ENCODE measurements at places on chromosomes 12 and 14.
A peak's percentile ranks its signal among the peaks of the same experiment; 100 is the strongest.

- no peak for DNase-seq
Observed at GRCh38 chr14:99968941-99969340, 96.3 kb upstream of the EVL start.

- DNase-seq: no peak
Observed at GRCh38 chr12:27279826-27280225, 35.7 kb downstream of the STK38L start.

DNA sequence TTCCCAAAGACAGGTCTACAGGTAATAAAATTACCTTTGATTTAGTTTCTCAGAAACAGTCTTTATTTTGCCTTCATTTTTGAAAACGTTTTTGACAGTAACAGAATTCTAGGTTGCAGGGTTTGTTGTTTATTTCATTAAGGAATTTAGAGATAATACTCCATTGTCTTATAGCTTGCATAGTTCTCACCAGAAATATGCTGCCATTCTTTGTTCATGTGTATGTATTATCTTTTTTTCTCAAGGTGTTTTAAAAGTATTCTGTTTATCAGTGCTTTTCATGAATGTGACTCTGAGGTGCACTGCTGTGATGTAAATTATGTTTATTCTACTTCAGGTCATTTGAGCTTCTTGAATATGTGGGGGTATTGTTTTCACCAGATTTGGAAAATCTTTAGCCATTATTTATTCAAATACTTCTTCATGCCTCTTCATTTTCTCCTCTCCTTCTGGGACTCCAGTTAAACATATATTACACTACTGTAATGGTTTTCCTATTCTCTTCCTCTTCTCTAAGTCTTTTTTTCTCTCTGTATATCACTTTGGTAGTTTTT, 32.7 kb downstream of the ZNF605 start:
- DNase-seq: no peak

GRCh38 chr12:131947482-131948027, 2.2 kb upstream of the EP400 start:
- no peak for DNase-seq

GRCh38 chr12:123973552-123974341, 732 bp downstream of the ZNF664 start:
- peak; percentile 6 for DNase-seq

DNA sequence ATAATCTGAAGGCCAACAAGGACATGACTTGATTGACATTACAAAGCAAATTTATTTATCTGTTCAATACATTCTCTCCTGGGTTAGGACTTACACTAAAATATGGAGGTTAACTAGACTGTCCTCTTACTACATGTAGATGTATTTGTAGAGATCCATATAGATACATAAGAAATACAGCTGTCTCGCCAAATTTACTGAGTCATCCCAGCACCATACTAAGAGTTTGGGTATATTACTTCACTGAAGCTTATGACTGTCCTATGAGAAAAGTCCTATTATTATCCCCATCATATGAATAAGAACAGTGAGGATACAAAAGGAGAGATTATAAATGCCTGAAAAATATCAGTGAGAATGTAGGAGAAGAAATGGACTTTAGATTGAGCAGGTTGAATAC, 44.8 kb upstream of the ACSM4 start:
- DNase-seq: no peak

GRCh38 chr12:111413442-111414086, 7.8 kb downstream of the SH2B3 start:
- no peak for DNase-seq

DNA sequence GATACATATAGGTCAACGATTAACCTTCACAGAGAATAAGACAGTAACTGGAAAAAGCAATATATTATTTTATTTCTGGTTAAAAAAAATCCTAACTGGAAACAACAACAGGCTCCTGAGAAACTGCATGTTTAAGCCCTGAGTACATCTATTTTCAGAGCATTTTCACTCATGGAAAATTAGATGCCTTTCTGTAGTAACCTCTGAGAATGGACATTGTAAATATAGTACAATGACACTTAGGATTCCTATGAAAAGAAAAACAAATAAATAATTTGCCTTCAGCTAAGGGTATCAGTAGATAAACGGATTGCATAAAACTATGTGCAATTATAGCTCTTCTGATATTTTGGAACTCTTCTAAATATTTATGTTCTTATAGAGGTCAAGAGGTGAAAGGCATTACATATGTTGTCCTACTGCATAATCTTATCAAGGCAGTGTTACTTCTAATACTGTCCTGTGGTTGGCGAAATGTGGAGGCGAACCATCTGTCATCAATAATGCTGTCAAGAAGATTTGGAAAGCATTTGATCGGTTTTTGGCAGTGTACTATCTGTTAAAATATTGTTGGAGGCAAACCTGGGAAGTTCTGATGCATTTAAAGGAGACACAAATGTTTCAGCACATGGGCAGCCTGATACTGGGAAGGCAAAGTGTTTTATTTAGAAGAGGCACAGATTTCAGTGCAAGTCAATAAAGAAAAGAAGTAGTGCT, 381.8 kb downstream of the BTG1 start:
- DNase-seq: no peak

DNA sequence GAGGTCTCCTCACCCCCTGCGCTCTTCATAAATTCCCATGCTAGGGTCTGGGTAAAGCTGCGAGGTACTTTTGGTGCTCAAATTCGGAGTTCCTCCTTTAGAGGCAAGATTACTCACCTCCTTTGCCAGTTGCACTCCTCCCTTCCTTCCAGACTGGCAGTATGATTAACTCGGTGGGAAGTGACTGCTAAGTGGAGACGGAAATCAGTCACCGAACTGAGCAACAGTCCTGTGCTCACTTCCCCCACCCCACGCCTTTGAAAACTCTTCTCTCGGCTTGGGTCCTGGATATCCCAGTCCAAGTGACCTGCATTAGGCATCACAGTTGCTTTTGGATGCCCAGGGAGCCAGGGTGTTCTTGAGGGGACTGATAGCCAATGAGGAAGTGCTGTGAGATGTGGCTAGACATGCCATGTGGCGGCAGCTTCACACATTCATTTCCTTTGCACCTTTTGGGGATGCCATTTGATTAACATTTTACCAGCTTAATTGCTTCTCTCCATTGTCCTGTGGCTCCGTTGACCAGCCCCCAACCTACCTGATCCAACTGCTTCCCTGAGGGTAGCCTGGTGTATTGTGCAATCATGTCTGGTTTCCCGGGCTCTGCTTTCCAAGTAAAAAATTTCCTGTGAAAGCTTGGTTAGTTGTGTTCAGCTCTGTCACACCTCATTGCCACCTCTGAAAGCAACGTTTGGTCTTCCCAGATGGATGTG, 840 bp downstream of the PNP start:
- DNase-seq: peak; percentile 37

DNA sequence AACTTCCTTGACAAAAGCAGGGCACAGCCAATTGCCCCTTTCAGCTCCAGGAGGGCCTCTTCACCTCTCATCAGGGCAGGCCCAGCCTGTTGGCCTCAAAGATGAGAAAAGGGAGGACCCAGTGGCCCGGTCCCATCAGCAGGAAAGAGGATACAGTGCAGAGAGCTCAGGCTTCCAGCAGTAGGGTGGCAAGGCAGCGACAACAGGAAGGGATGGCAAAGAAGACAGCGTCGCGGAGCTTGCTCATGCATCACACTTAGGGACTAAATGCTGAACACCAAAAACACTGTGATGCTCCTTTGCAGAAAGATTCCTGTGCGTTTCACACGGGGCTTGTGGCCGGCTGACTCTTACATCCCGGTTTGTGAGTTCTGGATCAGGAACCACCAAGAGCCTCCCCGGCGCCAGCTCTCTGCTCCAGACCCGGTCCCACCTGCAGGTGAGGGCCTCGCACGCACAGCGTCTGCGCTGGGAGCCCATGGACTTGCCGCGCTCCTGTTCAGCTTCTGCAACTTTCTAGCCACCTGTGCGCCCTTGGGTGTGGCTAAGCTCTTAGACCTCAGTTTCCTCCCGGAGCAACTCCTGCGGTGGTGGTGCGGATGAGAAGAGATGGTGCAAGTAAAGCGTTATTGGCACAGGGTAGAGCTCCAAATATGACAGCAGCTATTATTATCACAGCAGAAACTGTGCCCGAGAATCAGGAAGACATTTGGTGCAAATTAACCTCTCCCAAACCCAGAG, 15.3 kb upstream of the BCL7A start:
- DNase-seq: peak; percentile 8

DNA sequence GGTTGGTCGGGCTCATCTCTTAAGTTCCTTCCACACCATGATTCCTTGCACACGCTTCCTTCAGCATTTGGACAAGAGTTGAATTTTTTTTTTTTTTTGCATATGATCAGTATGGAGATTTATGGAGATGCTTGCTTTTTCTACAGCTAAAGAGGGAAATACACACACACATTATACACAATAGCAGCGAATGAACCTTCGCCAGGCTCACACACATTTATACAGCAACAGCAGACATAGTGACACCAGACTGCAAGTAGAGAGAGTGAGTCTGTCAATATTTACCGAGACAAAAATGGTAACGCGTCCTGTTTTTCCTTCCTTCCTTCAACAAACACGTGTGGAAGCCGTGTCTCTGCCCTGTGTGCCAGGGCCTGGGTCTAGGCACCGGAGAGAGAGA, 897.9 kb downstream of the BCL11B start:
- DNase-seq: no peak

GRCh38 chr12:115799610-115800009, 477.9 kb downstream of the MED13L start:
- no peak for DNase-seq

GRCh38 chr14:100755649-100756048, 29.0 kb downstream of the DLK1 start:
- DNase-seq: no peak

DNA sequence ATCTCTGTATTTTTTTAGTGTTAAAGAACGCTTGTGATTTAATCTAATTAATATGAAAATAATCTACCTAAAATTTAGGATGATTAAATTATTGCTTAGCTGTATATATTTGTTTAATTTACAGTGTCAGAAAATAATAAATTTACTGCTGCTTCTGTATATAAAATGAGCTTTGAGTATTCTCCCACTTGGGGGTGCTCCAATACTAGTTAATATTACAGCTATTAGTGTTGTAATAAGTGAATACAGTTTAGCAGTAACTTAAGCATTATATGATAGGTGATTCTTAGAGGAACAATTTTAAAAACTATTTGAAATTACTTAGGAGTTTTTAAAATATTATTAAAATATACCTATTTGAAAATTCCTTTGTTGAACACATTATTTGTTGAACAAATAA, 62.2 kb downstream of the PAPOLA start:
- DNase-seq: no peak

- no peak for DNase-seq
Observed at GRCh38 chr12:3205742-3206519, 128.8 kb downstream of the TSPAN9 start.

Data from activated effector memory CD4-positive, alpha-beta T cell treated with Interleukin-2 at 50 U/mL for 16 hours (primary cell).